Renal cortex interstitium (tissue), 15 donors: ENCODE measurements at places on chromosomes 5 and 9. TPM values are rescaled to one million over a fixed set of nuclear protein-coding genes. Genes with fewer than 3 reads are reported as not detected.

GRCh38 chr5:1007681-1008450 is 736 bp upstream of the NKD2 start:
- DNase-seq = no peak

DNA sequence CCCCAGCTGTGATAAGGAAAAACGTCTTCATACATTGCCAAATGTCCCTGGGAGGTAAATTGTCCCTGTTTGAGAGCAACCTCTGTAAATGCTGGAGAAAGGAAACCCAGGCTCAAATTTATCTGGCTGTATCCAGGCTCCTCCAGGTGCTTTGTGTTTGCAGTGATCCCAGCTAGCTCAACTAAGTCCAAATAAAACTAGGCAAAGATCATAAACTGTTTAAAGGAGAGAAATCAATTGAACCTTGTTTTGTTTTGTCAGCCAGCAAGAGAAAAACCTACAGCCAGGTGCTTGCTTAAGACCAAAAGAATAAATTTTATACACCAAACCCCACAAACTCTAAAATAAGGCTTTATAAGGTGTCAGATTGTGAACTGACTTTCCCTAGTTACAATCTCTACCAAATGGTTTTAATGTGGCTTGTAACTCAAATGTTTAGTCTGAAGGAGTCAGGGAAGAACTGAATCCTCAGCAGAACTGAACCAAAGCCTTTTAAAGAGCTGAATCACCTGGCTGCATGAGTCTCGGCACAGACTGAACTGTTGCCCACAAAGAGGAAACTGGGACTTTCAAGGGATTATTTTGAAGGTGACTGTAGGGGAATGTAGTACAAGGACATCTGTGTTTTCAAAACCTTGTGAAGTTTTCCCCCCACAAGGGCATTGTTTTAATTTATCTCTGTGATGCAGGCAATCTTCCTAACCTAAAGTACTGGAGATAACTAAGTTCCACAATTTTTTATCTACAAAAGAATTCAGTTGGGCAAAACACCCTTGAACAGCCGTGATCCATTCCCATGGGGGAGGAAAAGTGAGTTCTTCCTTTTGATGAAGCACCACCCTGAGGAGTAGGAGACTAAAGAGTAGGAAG is 201.7 kb upstream of the TARS1 start:
- DNase-seq = no peak

DNA sequence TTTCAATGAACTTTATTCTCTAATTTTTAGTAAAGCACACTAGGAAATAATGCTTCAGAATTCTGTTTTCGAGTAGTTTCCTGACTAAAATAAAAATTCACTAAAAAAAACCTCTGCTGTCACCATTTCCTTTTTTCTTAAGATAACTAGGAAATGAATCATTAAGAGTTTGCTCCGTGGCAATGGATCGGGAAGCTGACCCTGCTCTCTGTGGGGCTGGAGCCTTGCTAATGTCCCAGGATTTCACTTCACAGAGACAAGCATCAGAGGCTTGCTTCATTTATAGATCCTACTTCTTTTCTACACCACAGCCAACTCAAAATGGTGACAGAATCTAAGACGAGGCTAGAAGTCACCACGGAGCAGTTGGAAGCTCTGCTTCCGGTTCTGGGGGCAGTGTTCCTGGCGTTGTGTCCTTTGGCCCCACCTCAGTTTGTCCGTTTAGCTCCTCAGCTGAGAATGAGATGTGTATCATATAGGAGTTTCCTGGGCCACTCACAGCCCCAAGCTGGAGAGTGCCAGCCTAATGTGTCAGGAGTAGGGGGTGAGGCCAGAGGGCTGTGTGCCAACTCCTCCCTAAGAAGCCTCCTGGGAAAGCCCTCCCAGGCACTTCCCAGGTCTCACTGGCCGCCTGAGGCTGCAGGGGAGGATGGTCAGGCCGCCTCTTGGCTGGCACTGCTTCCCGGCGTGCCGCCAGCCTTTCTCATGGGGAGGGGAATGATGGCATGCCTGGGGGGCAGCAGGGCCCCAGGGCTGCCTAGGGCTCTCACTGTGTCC is 19.6 kb downstream of the TENT4A start:
- no peak for DNase-seq

- no peak for DNase-seq
Measured at GRCh38 chr9:104758974-104759373, 5.0 kb upstream of the NIPSNAP3B start.

GRCh38 chr9:22415941-22416691 is 30.5 kb upstream of the DMRTA1 start:
- DNase-seq = no peak

- no peak for DNase-seq
Measured at GRCh38 chr5:157561110-157561509, 14.5 kb downstream of the ADAM19 start.

- DNase-seq = no peak
Measured at GRCh38 chr5:57478826-57479225, 3.8 kb downstream of the ACTBL2 start.

DNA sequence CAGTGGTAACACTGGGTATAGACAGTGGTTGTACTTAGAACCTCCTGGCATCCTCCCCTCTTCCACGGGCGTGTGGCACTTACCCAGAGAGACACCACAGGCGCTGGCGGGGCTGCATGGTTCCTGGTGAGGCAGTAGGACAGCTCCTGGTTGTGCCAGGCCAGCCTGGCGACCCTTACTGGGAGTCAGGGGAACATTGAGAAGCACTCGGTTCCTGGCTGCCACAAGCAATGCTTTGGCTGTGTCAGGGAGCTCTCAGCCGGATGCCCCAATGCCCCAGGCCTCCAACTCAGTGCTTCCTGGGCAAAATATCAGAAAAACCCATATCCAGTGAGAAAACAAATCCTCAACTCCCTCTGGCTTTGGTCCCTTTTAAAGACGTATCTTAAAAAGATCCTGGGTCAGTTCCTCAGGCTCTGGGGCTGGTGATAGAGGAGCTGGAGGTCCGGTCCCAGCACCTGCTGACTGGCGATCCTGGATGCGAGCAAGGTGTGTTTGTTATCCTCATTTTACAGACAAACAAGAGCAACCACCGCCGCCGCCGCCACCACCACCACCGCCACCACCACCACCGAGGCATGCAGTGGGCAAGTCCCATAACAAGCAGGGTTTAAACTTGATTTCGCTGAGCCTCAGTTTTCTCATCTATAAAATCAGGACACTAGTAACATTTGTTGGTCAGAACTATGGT is 4.2 kb downstream of the NKX2-5 start:
- no peak for DNase-seq

DNA sequence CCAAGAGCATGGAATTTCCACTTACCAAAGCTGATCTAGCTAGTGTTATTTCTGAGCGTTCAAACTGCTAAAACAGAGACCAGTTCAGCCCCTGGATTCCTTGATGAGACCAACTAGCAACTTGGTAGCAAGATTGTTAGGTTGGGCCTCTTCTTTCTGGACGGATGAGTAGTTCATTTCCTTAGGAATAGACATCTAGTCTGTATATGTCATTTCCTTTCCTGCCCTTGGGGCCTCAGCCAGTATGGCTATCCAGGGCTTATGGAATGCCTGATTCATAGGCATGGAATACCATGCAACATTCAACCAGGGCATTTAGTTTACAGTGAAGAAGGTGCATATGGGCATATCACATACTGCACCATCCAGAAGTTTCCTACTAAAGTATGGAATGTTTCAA is 14.5 kb upstream of the LPAR1 start:
- DNase-seq = no peak

DNA sequence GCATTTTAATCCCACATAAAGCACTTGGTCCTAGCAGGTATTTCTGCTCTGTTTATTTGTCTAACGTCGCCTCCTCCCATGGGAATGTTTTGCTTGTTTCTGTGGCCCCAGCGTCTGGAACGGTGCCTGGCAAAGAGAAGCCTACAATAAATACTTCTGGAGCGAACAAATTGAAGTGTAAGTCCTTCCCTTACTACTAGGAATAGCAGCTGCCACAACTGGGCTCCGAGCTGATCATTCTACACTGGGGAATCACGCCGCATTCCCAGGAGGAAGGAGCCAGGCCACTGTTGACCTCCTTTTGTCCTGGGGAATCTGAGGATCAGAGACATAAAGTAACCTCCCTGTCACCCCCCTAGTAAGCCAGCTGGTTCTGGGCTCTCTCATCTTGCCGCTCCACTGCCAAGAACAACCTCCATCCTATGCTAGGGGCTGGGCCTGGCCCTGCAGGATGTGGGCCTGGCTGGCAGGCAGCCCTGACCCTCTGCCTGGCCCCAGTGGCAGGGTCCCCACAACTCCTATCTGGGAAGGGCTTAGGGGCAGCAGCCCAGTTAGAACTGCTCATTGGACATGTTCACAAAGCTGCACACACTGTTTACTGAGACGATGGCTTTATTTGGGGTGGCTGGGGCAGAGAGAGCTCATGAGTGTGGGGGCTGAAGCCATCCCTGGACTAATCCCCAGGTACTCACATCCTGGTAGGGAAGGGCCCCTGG is 82.8 kb downstream of the GTF3C4 start:
- no peak for DNase-seq

DNA sequence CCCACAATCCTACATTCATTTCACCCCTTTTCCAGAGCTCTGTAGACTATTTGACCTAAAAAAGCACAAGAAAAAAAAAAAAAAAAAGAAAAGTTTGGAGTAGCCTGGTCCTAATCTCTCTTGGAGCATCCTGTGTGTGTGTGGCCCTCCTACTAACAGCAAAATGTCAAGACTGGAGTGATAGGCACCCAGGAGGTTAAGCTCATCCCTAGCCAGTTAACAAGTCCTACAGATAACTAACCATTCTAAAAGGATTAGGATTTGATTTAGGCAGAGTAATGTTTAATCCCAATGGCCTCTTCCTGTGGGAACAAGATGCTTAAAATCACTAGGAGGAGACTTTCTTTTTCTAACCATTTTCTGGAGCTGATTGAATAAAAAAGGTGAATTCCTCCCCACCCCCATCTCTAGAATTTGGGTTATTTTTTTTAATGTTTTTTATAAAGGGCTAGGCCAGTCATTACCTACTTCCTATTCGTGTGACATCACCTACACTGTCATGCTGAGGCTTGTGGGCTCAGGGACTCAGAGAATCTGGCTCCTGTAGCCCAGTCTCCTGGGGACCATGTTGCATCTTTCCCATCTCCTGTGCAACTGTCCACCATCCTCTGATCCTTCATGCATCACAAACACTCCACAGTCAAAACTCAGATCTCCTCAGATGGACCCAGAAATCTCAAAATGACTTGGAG is 43.2 kb upstream of the NR3C1 start:
- DNase-seq = no peak

SHB gene
- polyA plus RNA-seq = 22.1 TPM

PCDHB9 gene
- 4.1 TPM for polyA plus RNA-seq

LYRM7 gene
- polyA plus RNA-seq = 15.2 TPM

PCDHB4 gene
- polyA plus RNA-seq = 1.2 TPM

KIF12 gene
- polyA plus RNA-seq = 186 TPM
